Placental epithelial cell (primary cell): ENCODE measurements at places on chromosomes 5 and 9. TPM values are rescaled to one million over a fixed set of nuclear protein-coding genes. Genes with fewer than 3 reads are reported as not detected.

Gene JAKMIP2
- not detected in 2 replicates for total RNA-seq

Gene KCNV2
- total RNA-seq = not detected in 2 replicates

Gene CEL
- 0.54 and 0.79 TPM in 2 replicates for total RNA-seq

Gene DND1
- total RNA-seq = 0.76 and 0.79 TPM in 2 replicates

Gene CCNI2
- 0.76 and 1.2 TPM in 2 replicates for total RNA-seq

Gene PCDHB16
- total RNA-seq = under 0.01 and 0.11 TPM in 2 replicates

Gene C9orf50
- total RNA-seq = 0.39 TPM in 1 of 2 replicates, not detected in the other

Gene MYORG
- total RNA-seq = 7.9 and 13.1 TPM in 2 replicates

Gene CENPK
- 10.6 TPM in 2 replicates for total RNA-seq

Gene FRRS1L
- total RNA-seq = under 0.01 TPM in 1 of 2 replicates, not detected in the other

Gene HTR4
- not detected in 2 replicates for total RNA-seq

Gene PCDHA12
- total RNA-seq = under 0.01 and 0.11 TPM in 2 replicates

Gene CD14
- total RNA-seq = 0.33 TPM in 1 of 2 replicates, not detected in the other

Gene INSL4
- not detected in 2 replicates for total RNA-seq

Gene ADAMTS2
- 43.3 and 98.9 TPM in 2 replicates for total RNA-seq

Gene LOX
- total RNA-seq = 7.9 and 37.3 TPM in 2 replicates

Gene GPR107
- 20.4 and 24.2 TPM in 2 replicates for total RNA-seq

Gene GLRX
- 78.1 and 161 TPM in 2 replicates for total RNA-seq

Gene PDE6A
- total RNA-seq = 0.11 TPM in 1 of 2 replicates, not detected in the other

Gene ORM2
- total RNA-seq = not detected in 2 replicates

Gene WWC1
- total RNA-seq = 5.9 and 24.3 TPM in 2 replicates

Gene DMGDH
- total RNA-seq = 0.39 TPM in 1 of 2 replicates, not detected in the other

Gene RNF20
- 20.6 and 23.9 TPM in 2 replicates for total RNA-seq

Gene PKN3
- total RNA-seq = 1.8 and 2.0 TPM in 2 replicates

Gene CTNND2
- under 0.01 TPM in 1 of 2 replicates, not detected in the other for total RNA-seq

Gene RBM18
- 7.5 and 8.4 TPM in 2 replicates for total RNA-seq

Gene MIER3
- 13.7 and 20.7 TPM in 2 replicates for total RNA-seq

Gene FAM120A
- 90.3 and 119 TPM in 2 replicates for total RNA-seq

Gene MBLAC2
- total RNA-seq = 6.3 and 6.5 TPM in 2 replicates

Gene SLC36A3
- 0.11 TPM in 1 of 2 replicates, not detected in the other for total RNA-seq

Gene BARHL1
- total RNA-seq = not detected in 2 replicates

Gene EGFL7
- 2.0 TPM in 2 replicates for total RNA-seq

Gene STRBP
- total RNA-seq = 3.1 and 5.7 TPM in 2 replicates
